ENCODE measurements at places on chromosomes 3 and 15.

DNA sequence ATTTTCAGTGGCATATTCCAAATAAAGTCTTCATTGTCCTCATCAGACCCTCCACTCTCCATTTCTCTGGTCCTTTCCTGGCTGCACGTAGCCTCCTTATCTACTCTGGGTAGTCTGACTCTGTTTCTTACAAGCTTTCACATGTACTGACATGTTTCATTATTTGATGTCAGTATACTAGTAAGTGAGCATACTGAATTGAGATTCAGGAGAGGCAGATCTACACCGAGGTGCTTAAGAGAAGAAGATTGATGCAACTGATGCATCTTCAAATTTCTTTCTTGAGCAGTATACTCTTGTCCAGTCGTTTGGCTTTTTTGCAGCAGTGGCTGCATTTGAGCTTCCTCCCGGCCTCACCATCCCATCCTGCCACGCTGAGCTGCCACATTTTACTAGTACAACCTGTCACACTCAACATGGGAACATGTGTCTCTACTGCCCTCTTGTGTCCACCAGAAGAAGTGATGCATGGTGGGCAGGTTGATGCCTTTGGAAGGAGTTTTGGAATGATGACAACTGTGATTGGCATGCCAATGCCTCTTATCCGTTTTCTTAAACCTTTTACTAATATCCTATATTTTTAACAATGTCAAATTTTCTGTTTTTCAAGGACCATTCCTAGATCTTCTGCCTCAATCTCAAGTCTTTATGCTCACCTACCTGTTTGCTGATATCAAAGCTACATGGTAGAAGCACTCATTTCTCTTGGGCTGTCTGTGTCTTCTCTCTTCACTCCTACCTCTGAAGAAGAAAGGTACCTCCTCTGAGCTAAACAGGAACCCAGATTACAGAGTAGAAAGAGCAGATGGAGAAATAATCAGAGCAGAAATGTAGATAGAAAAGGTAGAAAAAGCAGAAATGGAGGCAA, 38.7 kb downstream of the GUCA1C start:
- DNase-seq, result no peak

GRCh38 chr3:141114816-141115460, 63.8 kb downstream of the SPSB4 start:
- DNase-seq, result no peak

DNA sequence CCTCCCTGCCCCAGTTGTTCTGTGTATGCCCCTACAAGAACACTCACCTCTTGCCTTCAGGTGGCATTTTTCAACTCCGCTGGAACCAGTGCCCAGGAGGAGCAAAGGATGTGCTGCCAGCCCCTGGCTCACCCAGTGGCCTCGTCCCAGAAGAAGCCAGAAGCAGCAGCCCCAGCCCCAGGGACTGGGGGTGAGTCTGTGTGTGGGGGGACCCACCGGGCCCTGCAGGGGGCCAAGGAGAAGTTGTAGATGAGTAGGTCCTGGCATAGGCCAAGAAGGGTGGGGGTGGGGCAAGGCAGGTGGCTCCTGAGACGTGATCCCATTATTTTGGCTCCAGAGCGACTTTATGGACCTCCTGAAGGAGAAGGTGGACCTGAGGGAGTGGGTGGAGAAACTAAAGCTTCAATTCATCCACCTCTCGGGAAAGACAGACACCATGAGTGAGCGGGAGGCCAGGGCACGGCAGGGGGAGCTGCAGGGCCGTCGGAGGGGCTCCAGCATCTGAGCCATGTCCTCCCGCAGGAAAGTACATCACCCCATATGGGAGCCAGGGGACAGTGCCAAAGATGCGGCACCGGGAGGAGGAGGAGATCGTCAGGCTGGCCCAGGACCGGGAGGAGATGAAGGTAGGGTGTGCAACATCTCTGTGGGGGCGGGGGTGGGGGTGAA, 29.3 kb downstream of the NGRN start:
- DNase-seq, result no peak

- no peak for DNase-seq
Measured at GRCh38 chr15:62474771-62475124, 309.7 kb upstream of the C2CD4B start.

GRCh38 chr15:67096546-67097294, 31.3 kb downstream of the SMAD3 start:
- DNase-seq, result no peak

DNA sequence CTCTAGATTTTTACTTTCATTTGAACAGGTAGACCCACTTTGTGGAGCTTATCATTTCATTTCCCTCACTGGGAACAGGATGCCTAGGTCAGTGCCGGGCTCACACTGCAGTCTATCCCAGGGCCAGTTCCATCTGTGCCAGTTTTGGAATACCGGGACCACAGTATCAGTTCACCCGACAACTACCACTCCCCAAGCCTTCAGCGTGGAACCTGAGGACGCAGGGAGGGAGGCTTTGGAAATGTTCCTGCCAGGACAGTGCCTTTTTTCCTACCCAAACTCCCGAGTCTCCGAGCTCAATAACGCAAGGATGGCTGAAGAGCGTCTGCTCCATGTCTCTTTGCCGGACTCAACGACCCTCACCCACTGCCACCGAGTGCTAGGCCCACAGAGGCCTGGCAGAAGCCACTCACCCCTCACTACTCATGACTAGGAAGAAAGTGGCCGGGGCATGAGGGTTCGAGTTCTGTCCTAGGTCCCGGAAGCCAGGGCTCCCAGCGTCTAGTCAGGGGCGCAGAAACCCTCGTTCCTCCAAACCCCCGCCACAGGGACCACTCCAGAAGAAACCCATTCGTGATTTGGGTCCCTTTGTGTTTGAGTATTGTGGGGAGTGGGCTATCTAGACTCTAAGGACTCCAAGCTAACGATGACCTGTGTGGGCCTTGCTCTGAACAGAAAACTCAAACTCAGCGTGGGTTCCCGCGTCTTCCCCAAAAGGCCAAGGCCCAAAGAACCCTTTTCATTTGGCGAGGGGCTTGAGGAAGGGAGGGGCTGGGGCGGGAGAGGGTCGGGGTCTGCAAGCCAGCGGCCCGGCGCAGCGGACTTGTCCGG, 11.4 kb downstream of the ZIC1 start:
- DNase-seq, result no peak

DNA sequence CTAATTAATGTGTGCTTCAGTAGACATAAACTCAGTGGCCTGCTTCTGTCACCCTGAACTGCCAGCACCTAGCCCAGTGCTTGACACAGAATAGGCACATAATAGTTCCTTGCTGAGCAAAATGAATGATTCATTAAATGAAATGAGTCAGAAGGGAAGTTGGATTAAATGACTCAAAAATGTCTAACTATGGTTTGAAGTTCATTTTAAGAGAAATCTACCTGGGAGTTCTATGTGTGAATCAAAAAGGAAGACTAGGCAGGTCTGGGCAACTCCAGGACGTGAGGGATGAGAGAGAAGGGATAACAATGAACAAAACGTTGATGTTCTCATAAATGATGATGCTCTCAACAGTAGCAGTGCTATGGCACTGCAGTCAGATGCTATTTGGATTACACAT, 175.0 kb downstream of the CFAP20DC start:
- DNase-seq, result no peak

DNA sequence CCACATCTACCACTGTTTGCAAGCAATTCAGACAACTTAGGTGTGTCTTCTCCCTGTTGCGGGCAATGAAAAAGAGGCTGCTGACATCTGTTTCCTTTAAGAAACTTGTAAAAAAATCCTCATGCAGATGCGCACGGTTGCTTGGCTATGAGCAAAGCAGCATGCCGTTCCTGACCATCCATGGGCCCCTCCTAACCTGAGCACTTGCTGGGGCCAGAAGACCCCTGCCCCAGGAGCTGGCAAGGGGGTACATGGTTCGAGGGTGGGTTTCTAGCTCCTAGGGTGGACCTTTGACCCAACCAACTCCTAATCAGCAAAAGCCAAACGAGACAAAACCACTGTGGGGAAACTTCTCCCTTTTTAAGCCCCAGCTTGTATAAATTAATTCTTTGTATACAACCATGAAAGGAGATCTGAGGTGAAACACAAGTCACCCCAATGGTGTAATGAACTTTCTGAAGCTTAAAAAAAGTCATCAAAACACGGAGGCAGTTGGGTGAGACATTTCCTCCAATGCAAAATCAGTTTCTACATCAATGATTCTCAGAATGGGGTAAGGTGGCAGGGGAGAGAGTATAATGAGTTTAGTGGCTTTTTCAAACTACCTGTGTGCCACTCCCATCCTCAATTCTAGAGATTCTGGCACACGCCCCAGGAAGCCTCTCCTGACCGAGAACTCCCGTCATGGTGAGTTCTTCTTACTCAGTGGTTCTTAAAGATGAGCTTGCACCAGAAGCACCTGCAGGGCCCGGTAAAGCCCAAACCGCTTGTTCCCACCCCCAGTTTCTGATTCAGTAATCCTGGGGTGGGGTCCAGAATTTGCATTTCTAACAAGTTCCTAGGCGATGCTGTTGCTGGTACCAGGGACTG, 44.1 kb downstream of the CPN2 start:
- DNase-seq, result no peak

GRCh38 chr3:175893566-175893965, 1034.4 kb downstream of the NAALADL2 start:
- DNase-seq, result no peak

DNA sequence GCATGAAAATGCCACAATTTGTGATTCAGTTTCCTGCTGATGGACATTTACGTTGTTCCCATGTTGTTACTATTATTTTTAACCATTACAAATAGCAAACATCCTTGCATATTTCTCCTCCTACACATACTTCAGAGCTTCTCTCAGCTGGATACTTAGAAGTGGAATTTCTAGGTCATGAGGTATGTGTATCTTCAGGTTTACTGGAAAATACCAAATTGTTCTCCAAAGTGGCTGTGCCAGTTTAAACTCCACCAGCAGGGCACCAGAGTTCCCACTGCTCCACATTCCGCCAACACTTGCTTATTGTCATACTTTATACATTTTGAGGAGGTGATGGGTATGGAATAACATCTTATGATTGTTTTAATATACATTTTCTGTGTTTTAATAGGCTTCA, 45.7 kb downstream of the PRR23E start:
- no peak for DNase-seq

- no peak for DNase-seq
Measured at GRCh38 chr3:114671741-114672510, 378.1 kb downstream of the TIGIT start.
